ENCODE measurements at places on chromosomes 13 and 19.
A peak's percentile ranks its signal among the peaks of the same experiment; 100 is the strongest.

GRCh38 chr19:44951179-44952159 lies 3.7 kb upstream of the CLPTM1 start:
- DNase-seq: no peak

DNA sequence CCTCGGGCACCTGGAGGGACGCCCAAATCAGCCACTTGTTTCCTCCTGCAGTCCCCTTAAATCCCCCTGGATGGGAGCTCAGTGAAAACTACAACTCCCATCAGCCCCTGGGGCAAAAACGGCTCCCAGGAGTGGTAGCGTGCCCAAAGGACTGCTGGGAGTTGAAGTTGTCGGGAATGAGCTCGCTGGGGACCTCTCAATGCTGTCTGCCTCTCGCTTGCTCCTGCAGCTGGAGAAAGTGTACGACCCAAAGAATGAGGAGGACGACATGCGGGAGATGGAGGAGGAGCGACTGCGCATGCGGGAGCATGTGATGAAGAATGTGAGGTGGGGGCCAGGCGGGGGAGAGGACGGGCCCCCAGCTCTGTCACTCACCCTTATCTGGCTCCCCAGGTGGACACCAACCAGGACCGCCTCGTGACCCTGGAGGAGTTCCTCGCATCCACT lies 14.7 kb upstream of the DHDH start:
- no peak for DNase-seq

GRCh38 chr19:23777216-23777615 lies 18.5 kb upstream of the ZNF681 start:
- no peak for DNase-seq

- no peak for DNase-seq
Observed at GRCh38 chr13:40672765-40673397, 6.4 kb upstream of the FOXO1 start.

DNA sequence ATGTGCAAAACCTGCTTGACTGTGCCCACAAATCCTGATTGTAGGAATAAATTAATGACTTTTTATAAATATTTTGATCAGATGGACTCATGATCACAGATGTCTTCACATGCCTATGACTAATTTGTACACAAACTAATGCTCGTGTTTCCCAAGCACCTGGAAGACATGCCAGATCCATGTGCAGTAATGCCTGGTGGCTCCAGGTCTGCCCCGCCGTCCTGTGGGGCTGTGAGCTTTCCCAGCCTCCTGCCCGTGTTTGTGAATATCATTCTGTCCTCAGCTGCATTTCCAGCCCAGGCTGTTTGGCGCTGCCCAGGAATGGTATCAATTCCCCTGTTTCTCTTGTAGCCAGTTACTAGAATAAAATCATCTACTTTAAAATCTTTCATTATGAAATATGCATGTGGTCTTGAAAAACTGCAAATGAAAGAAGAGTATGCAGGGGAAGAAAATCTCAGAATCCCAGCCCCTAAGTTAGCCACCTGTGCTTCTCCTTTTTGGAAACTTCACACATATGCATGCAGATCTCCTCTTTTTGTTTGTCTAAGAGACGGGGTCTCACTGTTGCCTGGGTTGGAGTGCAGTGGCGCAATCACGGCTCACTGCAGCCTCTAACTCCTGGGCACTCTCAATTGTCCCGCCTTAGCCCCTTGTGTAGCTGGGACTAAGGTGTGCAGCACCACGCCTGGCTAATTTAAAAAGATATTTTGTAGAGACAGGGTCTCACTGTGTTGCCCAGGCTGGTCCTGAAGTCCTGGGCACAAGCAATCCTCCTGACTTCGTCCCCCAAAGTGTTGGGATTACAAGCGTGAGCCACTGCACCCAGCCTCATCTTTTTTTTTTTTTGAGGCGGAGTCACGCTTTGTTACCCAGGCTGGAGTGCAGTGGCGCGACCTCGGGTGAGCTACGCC lies 6.2 kb downstream of the RPL28 start:
- DNase-seq: no peak

GRCh38 chr19:926589-927350 lies 935 bp downstream of the ARID3A start:
- peak; percentile 93 for DNase-seq

GRCh38 chr19:18697680-18698079 lies 14.2 kb downstream of the CRTC1 start:
- DNase-seq: no peak

DNA sequence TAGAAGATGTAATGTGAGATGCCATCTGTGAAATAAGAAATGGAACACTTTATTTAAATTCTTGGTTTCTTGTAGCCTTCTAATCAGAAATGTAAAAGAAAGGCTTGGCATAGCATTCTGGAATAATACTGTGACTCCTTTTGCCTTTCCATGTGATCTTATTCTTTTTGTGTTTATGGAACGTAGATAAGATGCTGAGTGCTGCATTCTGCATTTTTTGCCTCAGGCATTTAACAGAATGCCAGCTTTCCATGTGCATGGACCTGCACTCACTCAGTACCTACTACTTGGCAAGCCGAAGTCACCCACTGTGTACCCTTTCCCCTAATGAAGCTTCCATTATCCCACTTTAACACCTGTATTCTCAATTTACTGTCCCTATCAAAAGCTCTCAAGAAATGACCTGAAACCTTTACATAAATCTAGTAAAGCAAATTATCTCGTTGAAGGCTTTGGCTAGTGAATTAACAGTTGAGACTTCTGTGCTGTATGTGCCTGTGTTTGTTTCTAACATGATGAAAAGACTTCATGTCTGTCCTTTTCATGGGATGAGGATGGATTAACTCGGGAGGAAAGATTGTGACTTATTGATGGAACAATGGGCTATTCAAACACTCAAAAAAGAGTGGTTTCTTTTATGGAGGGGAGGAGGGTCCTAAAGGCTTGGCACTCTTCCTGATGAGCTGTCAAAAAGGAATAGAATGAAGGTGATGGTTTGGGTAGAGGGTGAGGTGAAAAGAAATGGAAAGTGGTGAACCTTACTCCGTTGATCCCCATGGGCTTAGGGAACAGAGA lies 44.7 kb upstream of the FRY start:
- no peak for DNase-seq

- no peak for DNase-seq
Observed at GRCh38 chr19:42052241-42052863, 17.7 kb downstream of the GRIK5 start.

- peak; percentile 93 for DNase-seq
Observed at GRCh38 chr19:14073261-14073924, 807 bp downstream of the MISP3 start.

DNA sequence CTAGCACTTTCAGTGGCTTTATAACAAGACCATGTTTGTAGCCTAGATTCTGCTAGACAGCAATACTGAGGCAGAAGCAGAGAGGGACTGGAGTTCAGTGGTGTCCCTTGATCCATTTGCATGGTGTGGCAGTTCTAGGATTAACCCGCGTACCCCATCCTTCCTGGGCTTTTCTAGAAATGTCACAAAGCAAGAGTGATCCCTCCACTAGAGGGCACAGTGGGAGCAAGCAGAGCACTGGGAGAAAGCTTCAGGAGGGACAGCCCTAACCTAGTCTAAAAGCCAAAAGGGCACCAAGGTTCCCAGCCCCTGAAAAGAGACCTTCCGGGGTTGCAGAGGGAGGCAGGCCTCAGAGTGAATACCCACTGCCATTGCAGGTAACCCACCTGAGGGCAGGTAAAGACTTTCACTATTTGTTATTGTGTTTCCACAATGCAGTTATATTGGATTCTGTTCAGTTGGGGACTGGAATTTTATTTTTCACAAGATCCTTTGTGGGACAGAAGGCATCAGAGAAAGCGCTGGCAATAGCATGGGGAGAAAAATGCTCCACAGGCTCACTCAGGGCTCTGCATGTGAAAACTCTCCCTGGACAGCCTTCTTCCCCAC lies 170.6 kb downstream of the FLT1 start:
- DNase-seq: no peak

Data from posterior vena cava (tissue), 2 donors.